Activated naive CD8-positive, alpha-beta T cell treated with anti-CD3 and anti-CD28 coated beads for 36 hours (primary cell): ENCODE measurements at places on chromosomes 4 and X. TPM values are rescaled to one million over a fixed set of nuclear protein-coding genes. Genes with fewer than 3 reads are reported as not detected.

- no peak for DNase-seq
Measured at GRCh38 chr4:128512767-128513322, 225.2 kb upstream of the PGRMC2 start.

Gene NDNF
- not detected for total RNA-seq

DNA sequence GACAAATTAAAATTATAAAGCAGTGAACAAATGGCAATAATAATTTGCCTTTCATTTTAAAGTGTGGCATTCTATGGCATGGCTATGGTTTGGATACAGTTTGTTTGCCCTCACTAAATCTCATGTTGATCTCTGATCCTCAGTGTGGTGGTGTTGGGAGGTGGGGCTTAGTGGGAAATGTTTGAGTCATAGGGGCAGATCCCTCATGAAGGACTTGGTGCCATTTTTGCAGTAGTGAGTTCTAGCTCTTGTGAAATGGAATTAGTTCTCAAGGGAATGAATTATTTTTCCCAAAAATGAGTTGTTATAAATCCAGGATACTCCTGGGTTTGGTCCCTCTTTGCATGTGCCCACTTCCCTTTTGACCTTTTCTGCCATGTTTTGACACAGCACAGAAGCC is 181.4 kb downstream of the AMELX start:
- DNase-seq = no peak

DNA sequence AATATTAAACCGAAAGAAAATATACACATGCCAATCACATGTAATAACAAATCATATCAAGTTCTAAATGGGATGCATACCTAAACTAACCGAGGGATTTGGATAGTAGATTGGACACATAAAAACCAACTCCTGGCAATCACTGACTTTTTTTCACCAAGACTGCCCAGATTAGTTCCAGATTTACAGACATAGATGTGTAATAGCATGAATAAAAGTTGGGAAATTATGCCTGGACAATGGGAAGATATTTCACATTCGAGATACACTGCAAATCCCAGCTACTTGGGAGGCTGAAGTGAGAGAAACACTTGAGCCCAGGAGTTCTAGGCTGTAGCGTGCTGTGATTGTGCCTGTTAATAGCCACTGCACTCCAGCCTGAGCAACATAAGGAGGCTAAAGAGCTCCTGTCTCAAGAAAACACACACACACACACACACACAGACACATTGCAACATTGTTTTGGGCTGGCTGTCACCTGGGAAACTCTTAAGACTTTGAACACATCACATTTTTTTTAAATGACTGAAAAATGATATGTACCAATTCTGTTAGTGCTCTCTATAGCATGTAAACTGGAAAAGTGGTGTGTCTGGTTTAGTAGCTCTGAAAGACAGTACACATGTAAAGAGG is 5.7 kb downstream of the RAB40A start:
- no peak for DNase-seq

- no peak for DNase-seq
Measured at GRCh38 chrX:53076671-53077070, 5.5 kb upstream of the TSPYL2 start.

- DNase-seq = no peak
Measured at GRCh38 chr4:6732441-6733357, 16.7 kb downstream of the BLOC1S4 start.

GRCh38 chr4:5656415-5656814 is 51.9 kb downstream of the EVC2 start:
- DNase-seq = no peak

Gene TRPC3
- total RNA-seq = 0.12 TPM

GRCh38 chrX:77742788-77743476 is 43.1 kb downstream of the ATRX start:
- no peak for DNase-seq

Gene HSFX2
- not detected for total RNA-seq

DNA sequence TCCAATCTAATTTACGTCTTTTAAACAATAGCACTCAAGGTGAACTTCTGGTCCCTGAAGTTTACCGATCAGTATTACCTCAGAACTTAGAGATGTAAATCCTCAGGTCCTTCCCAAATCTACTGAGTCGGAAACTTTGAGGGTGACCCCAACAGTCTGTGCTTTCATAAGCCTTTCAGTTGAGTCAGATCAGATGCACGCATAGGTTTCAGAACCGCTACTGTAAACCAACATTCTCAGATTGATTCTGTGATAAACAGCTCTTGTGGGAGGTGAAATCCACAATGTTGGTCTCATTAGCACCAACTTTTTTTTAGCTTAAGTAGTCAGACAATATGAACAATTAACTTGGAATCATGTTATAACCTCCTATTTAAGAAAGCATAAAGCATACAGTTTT is 86.0 kb downstream of the WWC2 start:
- peak; percentile 7 for DNase-seq

DNA sequence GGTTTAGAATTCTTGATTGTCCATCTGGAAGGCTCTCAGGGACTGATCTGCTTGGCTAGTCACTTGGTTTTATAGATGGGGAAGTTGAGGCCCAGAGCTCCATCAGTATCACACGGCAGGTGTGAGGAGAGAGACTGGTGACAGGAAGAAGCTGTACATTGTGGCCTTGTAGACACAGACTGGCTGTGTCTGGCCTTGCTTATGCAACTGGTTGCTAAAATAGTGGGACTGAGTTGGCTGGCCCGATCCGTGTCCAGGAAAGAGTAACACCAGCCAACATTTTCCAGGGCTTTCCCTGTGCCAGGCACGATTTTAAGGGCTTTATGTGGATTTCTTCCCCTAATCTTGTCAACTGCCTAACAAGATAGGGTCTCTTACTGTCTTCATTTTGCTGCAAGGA is 2.8 kb downstream of the TBC1D14 start:
- no peak for DNase-seq

GRCh38 chr4:165457793-165458192 is 79.0 kb downstream of the CPE start:
- DNase-seq = no peak

DNA sequence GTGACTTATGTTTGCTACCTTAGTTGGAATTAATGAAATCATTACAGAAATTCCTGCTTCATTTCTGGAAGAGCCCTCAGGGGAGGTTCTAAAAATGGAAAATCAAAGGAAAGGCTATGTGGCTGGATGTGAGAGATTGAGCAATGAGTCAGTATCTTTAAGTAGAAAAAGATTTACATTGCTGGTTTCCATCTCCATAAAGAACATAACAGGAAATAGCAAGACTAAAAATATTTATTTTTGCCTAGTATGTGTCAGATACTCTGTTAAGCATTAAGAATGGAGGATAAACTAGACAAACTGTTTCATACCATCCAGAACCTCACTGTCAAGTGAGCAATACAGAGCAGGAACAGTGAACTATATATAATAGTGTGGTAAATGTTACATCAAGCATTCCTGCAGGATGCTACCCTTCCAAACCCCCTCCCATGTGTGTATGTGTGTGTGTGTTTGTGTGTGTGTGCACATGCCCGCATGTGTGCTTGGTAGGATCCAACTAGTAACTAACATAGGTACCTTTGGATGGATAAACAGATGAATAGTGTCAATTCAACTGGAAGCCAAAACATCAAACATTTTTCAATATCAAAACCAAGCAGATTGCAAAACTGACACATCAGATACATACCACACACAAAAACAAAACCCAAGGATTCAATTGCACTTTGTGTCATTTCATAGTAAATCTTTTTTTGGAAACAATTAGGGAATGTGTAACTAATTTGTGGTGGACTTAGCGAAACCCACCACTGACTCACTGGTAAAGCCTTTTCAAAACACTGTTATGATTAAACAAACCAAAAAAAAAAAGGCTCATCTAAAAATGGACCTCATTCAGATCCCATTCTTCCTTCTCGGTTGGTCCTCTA is 223.4 kb downstream of the SHROOM3 start:
- DNase-seq = no peak

DNA sequence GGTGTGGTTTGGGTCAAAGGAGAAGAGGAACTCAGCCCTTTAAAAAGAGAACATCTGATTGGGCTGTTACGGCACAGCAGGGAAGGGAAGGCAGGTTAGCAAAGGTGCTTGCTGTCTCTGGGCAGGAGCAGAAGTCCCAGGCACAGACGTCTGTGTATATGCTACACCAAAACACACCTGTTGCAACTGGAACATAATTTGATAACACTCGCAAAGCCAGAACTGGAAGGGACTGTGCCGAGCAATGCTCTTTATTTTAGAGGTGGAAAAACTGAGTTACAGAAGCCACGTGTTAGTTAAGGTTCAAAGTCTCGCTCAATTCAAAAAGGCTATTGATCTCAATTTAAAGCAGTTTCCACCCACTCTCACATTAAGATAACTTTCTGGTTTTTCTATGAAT is 2.2 kb upstream of the FAM114A1 start:
- DNase-seq = no peak

GRCh38 chr4:109007976-109008375 is 245.1 kb upstream of the ETNPPL start:
- DNase-seq = no peak

Gene OTC
- not detected for total RNA-seq

Gene UBL4A
- total RNA-seq = 53.2 TPM

GRCh38 chr4:20318909-20319277 is 67.2 kb downstream of the SLIT2 start:
- no peak for DNase-seq

Gene PPEF2
- not detected for total RNA-seq

DNA sequence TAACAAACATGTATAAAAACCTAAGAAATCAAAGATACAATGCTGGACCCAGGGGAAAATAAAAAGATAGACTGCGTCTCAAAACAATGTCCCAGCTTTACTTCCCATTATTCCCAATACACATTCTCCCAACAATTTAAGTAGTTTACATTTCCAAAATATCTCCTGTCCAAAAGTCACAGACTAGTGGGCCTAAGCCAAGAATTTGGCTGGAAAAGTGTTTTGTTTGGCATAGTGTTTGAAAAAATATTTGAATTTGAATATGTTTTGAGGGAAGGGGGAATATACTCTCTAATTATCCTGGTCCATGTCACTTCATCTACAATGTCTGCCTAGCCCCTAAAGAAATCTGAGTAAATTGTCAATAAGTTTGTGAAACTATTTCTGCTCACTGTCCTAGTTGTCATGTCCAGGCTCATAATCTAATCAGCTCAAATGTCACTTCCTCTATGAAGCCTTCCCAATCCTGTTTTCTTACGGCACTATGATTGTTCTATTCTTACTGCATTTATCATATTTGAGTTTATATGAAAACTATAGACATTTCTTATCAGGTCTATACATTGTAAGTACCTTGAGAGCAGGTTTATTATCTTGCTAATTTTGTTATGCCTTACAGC is 74.4 kb downstream of the SEC24D start:
- no peak for DNase-seq
